ENCODE measurements at places on chromosomes 4 and X.

DNA sequence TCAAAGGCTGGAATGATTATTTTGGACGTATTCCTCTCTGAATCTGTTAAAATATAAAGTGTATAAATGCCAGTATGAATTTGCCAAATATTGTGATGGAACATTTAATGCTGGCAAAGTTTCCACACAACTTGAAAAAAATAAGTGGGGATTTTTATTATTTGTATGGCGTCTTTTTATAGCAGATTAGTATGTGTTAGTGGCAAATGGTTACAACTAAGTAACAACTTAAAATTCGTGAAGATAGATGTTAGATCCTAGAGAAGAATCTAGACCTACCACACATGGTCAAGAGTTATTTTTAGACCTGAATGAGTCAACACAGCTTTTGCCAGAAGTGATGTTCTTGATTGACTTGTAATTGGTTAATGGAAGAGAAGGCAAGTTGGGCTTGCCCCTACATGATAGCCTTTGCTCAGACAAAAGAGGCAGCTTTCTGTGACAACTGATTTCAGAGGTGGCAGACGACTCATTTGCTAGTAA is 4.8 kb downstream of the CPE start:
- peak; percentile 13 for DNase-seq

DNA sequence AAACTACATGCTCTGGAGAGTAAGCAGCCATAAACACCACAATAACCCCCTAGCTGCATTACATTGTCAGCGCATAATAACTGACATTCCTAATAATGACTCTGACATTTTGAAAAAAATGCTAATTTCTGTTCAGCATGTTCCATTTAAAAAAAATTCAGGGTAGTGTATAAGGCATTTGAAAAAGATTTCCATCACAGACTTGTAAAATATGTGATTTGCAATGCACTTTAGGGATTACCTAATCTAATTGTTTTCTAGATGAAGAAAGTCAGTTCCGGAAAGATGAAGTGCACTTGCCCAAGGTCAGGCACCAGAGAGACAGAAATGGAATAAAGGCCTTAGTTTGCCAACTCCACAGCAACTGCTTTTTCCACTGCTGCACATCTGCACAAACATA is 55.3 kb downstream of the FANCB start:
- no peak for DNase-seq

GRCh38 chr4:155600244-155600643 is 66.4 kb upstream of the GUCY1A1 start:
- peak; percentile 70 for DNase-seq

DNA sequence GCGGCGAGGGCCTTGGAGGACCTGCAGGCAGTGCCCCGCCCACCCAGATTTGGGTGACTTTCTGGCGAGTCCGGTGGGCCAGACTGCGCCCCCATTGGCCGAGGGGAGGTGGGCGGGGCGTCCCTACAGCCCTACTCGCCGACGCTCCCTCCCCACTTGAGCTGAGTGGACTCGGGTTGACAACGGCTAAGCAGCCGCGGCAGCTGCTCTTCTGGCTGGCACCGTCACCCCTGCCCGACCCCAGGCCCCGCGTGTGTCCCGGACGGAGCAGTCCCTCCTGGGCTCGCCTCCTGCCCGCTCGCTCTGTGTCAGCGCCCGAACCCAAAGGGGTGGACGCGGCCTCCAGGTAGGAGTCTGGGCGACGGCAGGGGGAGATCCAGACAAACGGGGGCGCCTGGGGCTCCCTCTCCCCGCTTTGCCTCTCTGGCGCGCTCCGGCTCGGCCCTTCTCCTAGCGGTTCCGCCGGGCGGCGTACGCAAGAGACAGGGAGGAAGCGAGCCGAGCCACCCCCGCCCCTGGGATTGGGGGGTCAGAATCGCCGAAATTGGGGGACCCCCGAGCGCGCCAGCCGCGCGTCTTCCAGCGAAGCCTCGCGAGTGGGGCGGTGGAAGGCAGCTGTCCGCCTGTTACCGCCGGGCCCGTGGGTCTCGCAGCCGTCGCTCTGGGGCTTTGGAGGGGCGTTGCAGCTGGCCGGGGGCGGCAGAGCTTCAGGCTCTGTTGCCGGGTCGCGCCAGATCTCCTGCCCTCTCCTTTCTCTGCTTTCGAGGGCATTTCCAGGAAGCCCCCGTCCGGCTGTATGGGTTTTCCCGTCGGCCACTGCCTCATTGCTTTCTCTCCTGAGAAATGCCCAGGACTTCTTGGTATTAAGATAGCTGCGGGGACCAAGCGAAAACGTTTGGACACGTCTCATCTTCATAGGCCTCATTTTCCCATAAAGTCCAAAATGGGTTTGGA is 46.3 kb downstream of the STARD8 start:
- peak; percentile 86 for DNase-seq

- DNase-seq = no peak
These were observed 675.6 kb upstream of the FTHL17 start for GRCh38 chrX:31747411-31747810.

- DNase-seq = no peak
These were observed 484.5 kb downstream of the IL1RAPL1 start for GRCh38 chrX:29071525-29072320.

Data from M059J (cell line).